ENCODE measurements at places on chromosomes 7 and 10.
A peak's percentile ranks its signal among the peaks of the same experiment; 100 is the strongest.

- no peak for DNase-seq
Measured at GRCh38 chr7:50780436-50780835, 2.3 kb downstream of the GRB10 start.

GRCh38 chr7:1114088-1114487 is 26.2 kb downstream of the GPER1 start:
- DNase-seq = no peak

DNA sequence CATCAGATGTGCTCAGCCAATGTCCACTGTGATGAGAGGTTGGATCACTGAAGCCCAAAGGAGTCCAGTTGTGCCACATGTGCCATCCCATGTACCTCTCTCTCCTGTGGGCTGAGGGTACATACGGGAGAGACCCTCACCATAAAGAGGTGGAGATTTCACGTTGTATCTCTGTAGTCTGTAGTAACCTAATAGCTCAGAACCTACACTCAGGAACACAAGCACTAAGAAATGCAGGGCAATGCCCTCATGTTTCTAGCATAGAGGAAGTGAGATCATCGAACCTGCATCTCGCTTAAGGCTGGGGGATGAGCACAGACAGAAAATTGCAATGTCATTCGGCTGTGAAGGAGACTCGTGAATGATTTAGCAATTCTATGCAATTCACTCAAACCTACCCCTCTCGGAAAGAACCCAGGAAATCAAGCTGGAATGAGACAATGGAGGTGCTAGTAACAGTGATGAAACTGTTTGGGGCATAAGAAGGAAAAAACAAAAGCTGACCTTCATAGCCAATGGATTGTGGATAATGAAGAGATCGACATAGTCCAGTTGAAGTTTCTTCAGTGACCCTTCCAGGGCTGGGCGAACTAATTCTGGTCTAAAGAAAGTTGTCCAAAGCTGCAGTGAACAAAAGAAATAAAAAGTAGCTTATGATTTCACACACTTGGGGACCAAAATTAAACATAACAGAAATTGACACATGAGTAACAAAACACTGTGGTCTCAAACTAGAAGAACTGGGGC is 80.3 kb upstream of the UCN3 start:
- no peak for DNase-seq

DNA sequence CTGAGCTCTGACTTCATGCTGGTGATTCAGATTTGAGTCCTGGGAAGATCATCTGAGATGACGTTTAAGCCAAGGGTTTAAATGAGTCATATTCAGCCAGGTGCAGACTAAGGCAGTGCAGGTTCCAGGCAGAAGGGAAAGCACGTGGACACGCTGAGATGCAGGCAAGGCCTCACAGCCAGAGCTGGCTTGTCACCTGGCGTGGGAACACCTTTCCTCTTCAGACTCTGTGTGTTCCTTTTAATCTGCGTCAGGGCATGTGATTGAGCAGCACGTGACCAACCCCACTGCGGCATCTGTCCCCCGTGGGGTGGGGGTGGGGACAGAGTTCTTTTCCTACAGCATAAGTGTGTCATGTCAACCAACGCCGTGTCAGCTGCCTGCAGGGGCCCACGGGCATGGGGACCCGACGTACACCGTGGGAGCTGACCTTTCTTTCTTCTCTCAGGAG is 10.7 kb upstream of the IDI2 start:
- no peak for DNase-seq

- no peak for DNase-seq
Measured at GRCh38 chr7:144653449-144653848, 182.4 kb downstream of the TPK1 start.

- no peak for DNase-seq
Measured at GRCh38 chr10:68110027-68110426, 739 bp downstream of the MYPN start.

- DNase-seq = no peak
Measured at GRCh38 chr10:122531939-122532338, 28.6 kb upstream of the DMBT1 start.

DNA sequence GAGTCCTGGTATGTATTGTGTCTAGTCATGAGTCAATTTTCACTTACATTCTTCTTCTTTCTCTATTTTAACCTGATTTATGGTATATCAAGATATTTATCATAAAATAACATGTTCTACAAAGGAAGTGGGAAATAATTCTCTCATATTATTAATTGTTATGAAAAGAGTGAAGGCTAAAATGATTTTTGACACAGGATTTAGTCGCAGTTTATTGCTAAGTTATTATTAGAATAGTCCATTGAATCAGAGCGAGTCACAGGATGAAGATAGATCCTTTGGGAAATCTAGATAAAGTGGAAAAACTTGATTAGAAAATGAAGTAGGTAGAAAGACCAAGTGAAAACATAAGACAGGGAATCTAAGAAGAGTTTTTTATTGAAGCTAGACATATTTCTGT is 184.3 kb upstream of the DGKB start:
- DNase-seq = no peak

DNA sequence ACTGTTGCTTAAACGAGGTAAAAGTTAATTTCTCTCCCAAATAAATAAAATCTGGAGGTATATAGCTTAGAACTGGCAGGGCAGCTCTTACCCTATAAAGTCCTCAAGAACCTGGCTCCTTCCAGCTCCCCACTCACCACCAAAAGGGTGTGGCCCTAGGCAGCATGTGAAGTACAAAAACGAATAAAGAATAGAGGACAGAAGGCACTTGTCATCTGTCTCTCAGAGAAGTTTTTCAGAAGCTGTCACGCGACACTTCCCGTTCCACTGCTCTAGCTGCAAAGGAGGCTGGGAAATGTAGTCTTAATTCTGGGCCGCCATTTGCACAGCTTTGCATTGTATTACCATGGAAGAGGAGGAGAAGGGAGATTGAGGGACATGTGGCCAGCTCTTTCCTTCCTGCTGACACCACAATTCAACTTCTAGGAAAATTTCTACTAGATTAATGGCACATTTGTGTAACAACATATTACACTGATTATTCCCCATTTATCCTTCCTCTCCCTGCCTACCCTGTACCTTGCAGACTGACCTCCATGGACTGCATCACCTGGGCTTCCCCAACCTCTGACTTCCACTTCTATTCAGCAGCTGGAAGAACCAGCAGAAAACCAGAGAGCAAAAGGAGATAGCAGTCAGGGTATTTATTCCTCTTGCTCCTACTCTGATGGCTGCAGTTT is 62.2 kb downstream of the CCDC71L start:
- peak; percentile 63 for DNase-seq

DNA sequence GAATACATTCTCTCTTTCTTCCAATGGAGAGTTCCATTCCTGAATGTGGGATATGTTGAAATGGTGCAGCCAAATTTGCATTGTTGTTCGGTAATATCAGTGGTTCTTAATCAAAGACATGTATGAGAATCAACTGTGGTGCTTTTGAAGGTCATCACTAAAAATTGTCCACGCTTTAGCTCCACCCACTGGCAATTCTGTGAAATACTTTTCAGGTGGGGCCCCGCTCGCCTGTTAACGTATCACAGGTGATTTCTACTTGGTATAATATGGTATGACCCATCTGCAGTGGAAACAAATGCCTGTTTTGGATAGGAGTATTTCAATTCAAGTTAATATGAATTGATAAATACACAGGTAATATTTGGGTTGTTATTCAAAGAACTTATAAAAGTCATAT is 178.4 kb downstream of the NSUN6 start:
- no peak for DNase-seq

- DNase-seq = no peak
Measured at GRCh38 chr7:67760971-67761370, 764.3 kb downstream of the TYW1 start.

GRCh38 chr10:13930120-13930519 is 343.4 kb downstream of the PRPF18 start:
- DNase-seq = peak; percentile 4

- no peak for DNase-seq
Measured at GRCh38 chr7:4764402-4765007, 10.9 kb upstream of the AP5Z1 start.

DNA sequence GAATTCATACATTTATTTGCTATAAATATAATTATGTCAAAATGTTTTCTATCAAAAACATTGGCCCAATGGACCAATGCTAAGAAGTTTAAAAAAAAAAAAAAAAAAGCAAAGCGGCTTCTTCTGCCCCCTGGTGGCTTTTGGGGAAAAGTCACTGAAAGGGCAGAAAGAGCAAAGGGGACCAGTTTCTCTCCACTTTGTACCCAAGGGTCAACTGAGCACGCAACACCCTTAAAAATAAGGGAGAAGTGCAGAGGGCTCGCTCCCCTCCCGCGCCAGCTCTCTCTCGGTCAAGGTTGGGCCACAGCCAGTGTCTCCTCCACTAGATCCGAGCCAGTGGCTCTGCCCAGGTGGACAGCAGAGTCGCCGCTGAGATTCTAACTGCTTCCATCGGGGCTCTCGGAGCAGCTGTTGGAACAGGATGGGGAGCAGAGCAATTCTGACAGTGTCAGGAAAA is 136.4 kb upstream of the FGFR2 start:
- DNase-seq = no peak

DNA sequence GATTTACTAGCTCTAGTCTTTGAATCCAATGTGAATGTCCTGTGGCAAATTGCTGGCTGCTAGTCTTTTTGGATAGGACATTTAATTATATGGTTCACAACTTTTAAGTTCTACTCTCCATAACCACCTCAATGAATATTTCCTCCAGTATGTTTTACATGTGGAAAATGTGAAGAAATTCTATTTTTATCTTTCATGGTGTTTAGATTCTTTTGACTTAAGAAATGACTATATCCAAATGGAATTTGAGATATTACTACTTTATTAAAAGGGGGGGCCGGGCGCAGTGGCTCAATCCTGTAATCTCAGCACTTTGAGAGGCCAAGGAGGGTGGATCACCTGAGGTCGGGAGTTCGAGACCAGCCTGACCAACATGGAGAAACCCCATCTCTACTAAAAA is 202.0 kb downstream of the ARL4A start:
- DNase-seq = no peak

- DNase-seq = no peak
Measured at GRCh38 chr7:56188823-56189346, 72.7 kb upstream of the NUPR2 start.

DNA sequence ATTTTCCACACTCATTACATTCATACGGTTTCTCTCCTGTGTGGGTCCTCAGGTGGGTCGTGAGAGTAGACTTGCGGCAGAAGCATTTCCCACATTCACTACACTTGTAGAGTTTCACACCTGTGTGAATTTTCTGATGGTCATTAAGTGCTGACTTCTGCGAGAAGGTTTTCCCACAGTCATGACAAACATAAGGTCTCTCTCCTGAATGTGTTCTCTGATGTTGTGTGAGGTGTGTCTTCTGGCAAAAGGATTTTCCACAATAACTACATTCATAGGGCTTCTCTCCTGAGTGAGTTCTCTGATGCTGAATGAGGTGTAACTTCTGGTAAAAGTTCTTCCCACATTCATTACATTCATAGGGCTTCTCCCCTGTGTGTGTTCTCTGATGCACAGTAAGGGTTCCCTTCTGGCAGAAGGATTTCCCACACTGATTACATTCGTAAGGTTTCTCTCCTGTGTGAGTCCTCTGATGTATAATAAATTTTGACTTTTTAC is 15.1 kb downstream of the ZNF12 start:
- no peak for DNase-seq

- DNase-seq = no peak
Measured at GRCh38 chr10:78458983-78459638, 425.4 kb downstream of the RPS24 start.

- DNase-seq = no peak
Measured at GRCh38 chr10:95389982-95390381, 99.2 kb upstream of the PDLIM1 start.

DNA sequence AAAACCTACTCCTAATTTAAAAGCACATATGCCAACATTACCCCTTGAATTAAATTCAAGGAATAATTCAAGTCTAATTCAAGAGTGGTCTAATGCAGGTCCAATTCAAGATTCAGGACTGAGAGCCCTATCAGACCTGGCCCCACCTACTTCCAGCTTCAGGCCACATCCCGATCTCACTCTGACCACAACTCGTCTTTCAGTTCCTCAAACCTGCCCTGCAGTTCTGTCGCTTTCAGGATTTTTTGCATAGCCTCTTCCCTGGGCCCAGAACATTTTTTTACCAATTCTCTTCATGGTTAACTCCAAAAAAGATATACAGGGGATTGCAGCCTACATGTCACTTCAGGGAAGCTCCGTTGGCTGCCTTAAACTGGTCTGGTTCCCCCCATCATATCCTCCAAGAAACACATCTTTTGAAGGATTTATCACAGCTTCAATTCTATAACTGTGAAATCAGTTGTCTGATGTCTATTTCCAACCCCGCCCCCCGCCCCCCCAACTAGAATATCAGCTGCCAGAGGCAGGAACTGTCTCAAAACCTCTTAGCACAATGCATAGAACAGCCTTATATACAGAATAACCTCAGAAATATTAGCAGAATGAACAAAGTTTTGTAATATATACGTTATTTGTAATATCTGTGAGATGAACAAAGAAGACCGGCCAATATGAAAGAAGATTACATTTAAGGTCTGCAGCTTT is 20.8 kb downstream of the CCDC6 start:
- no peak for DNase-seq

- DNase-seq = no peak
Measured at GRCh38 chr7:12504149-12504548, 66.4 kb upstream of the SCIN start.

- DNase-seq = no peak
Measured at GRCh38 chr10:132130286-132131265, 56.2 kb upstream of the DPYSL4 start.

GRCh38 chr10:100879741-100880360 is 32.9 kb upstream of the SLF2 start:
- no peak for DNase-seq

- no peak for DNase-seq
Measured at GRCh38 chr7:29626730-29627129, 63.1 kb downstream of the PRR15 start.

- DNase-seq = no peak
Measured at GRCh38 chr7:81499262-81500116, 270.4 kb downstream of the HGF start.

GRCh38 chr7:152925412-152926147 is 166.0 kb downstream of the ACTR3B start:
- DNase-seq = no peak

DNA sequence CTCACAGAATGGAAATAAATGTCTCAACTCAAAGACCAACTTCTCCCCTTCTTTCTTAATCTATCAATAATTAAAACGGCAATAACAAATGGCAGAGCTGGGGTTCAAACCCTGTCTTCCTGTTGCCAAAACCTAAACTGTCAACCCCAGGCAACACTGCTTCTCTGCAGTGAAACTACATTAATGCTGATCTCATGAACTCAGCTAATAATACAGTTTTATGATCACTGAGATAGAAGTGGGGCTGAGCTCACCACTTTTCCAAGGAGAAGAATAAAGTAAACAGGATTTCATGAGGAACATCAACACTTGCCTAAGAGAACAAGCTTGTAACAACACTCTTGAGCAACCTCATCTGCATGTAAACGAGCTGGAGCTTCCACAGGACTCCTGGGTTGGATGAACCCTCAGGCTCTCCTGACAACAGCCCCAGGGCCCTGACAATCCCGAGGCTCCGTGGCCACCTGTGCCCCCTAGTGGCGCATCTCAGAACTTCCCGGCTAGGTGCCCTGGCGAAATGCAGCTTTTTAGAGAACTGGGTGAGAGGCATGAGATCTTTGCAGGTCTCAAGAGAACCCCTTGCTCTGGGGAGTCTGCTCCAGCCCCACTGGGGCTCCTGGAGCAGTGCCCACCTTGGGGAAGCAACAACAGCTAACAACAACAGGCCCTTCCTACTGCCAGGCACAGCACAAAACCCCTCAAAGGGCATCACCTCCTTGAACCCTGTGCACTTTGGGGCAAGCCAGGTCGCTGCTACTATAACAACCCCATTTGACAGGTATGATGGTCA is 169.3 kb downstream of the SH3PXD2A start:
- peak; percentile 57 for DNase-seq

Measured in T-helper 2 cell treated with Interferon-gamma antibody and Interleukin-4, amounts not matched to agents 5 μg/mL and 100 μg/mL, for 36 hours (primary cell).